ENCODE measurements at places on chromosomes 7 and 10.

- no peak for DNase-seq
Observed at GRCh38 chr10:31949266-31949665, 20.6 kb upstream of the ARHGAP12 start.

GRCh38 chr7:155310425-155311114 lies 12.9 kb downstream of the INSIG1 start:
- DNase-seq: no peak

- DNase-seq: no peak
Observed at GRCh38 chr10:2280713-2281300, 543.5 kb upstream of the ADARB2 start.

GRCh38 chr10:56662765-56663447 lies 301.8 kb upstream of the ZWINT start:
- DNase-seq: no peak

- DNase-seq: no peak
Observed at GRCh38 chr7:74138945-74139843, 35.0 kb upstream of the EIF4H start.

DNA sequence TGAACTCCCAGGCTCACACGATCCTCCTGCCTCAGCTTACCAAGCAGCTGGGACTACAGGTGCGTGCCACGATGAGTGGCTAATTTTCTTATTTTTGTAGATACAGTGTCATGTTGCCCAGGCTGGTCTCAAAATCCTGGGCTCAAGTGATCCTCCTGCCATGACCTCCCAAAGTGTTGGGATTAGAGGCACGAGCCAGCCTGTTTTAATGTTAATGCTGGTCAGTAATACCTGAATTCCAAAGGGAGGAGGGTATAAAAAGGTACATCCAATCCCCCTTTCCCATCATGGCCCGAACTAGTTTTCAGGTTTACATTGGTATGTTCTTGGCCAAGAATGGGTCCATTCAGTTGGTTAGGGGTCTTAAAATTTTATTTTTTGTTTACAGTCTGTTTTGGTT lies 329.1 kb downstream of the PARD3 start:
- DNase-seq: no peak

GRCh38 chr10:8088504-8088903 lies 34.0 kb downstream of the GATA3 start:
- no peak for DNase-seq

- DNase-seq: no peak
Observed at GRCh38 chr10:52949899-52950298, 177.3 kb upstream of the MBL2 start.

DNA sequence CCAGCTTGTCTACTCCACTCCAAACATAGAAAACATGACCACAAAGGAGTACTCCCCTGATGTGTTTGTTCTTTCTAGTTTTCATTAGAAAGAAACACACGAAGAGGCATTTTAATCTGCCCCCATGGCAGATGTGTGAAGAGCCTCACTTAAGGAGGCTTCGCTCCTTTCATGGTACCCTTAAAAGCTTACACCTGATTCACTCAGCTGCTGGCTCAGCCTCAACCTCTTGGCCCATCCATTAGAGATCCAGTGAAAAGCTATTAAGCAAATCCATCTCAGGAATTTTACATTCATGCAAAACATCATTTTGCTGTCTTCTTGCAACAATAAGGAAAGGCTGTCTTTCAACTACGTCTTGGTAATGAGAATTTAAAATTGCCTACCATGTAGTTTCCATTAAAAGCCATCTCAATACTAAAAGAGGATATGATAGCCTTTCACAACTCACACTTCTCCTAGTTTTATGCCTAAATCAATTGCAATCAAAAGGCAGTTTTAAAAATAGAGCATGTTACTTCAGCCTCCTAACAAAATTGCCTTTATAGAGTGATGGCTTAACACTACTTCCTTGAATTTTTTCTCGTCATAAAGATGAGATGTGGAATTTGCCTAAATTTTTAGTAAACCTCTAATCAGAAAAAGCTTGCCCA lies 22.7 kb downstream of the MACC1 start:
- no peak for DNase-seq

- DNase-seq: no peak
Observed at GRCh38 chr7:92750447-92750839, 85.9 kb downstream of the CDK6 start.

GRCh38 chr7:150379441-150380379 lies 580 bp downstream of the ZNF775 start:
- DNase-seq: no peak

GRCh38 chr7:24751484-24751883 lies 5.8 kb downstream of the GSDME start:
- no peak for DNase-seq

DNA sequence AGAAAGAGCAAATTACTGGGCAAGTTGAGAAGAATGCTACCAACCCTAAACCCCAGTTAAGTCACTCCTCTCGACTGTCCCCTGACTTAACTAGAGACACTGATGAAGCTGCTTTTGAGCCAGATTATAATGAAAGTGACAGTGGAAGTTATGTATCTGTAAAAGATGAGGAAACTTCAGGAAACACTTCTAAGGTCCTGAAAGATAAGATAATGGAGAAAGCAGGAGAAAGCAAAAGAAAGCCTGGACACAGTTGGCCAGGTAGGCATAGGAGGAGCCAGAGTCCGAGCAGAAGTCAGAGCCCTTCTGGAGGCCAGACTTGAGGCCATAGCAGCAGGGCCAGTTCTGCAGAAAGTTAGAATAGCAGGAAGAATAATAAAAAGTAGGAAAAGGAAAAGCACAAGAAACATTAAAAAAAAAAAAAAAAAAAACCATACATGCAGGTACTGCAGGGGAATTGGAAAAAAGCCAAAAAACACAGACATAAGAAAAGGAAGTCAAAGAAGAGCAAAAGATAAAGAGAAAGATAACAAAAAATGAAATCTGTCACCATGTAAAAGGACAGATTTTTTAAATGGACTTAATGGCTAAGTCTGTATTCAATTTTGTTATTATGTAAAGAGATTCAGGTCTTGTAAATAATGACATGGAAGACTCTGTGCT lies 101.0 kb upstream of the KCNMA1 start:
- no peak for DNase-seq
